Retina (tissue), 1 donor: ENCODE measurements at places on chromosomes 3 and 15.

GRCh38 chr3:67920311-67920710 lies 265.9 kb upstream of the SUCLG2 start:
- no peak for DNase-seq

GRCh38 chr3:156071031-156071430 lies 49.3 kb upstream of the KCNAB1 start:
- DNase-seq: no peak

- no peak for DNase-seq
Measured at GRCh38 chr15:92168066-92168683, 225.5 kb upstream of the ST8SIA2 start.

GRCh38 chr3:90055666-90056065 lies 948.2 kb downstream of the EPHA3 start:
- no peak for DNase-seq

- DNase-seq: no peak
Measured at GRCh38 chr3:129694228-129694627, 87.8 kb upstream of the PLXND1 start.

DNA sequence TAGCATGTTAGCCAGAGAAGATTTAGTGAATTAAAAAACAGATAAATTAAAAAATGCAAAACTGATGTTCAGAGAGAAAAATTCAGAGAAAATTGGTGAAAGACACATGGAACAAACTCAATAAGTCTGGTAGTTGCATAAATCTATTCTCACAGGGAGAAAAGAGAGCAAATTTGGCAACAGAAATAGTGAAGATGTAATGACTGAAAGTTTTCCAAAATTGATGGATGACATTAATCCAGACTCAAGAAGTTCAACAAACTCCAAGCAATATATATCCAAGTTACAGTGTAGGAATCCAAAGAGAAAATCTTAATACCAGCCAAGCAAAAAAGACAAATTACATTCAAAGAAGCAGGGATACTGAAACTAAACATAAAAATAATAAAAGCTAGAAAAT lies 302.7 kb upstream of the ARPP21 start:
- DNase-seq: no peak

GRCh38 chr15:58931987-58932588 lies 1.4 kb downstream of the SLTM start:
- DNase-seq: peak; percentile 2

DNA sequence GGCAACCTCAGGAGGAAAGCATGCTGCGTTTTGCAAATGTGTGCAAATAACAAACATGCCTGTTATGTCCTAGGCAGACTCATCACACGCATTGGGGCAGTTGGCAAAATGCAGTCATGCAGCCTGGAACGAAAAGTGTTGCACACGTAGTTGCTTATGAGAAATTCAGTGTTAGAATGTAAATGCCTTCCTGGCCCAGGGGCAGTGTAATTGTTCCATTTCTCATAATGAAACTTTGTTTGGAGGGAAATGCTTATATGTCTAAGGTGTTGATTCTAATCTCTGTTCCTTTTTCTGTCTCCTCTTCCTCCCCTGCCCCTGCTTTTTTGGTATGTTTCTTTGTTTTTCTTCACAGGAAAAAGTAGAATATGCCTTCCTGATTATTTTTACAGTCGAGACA lies 156.0 kb downstream of the CACNA1D start:
- DNase-seq: no peak

DNA sequence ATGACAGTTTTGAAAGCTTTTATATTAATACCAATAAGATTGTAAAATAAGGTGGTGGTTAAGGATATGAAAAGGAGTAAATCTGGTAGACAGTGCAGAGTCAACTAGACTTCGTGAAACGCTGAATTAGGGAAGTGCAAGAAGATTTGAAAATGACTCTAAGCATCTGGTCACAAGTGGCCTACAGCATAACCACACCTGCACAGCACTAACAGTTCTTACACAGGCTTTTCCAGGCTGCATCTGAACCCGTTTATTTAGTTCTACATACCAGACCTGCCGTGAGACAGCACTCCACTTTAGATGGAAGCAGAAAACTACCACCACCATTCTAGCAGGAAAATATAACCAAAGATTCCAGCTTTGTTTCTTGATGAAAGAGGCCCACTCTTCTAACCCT lies 1.9 kb downstream of the DMXL2 start:
- peak; percentile 22 for DNase-seq

DNA sequence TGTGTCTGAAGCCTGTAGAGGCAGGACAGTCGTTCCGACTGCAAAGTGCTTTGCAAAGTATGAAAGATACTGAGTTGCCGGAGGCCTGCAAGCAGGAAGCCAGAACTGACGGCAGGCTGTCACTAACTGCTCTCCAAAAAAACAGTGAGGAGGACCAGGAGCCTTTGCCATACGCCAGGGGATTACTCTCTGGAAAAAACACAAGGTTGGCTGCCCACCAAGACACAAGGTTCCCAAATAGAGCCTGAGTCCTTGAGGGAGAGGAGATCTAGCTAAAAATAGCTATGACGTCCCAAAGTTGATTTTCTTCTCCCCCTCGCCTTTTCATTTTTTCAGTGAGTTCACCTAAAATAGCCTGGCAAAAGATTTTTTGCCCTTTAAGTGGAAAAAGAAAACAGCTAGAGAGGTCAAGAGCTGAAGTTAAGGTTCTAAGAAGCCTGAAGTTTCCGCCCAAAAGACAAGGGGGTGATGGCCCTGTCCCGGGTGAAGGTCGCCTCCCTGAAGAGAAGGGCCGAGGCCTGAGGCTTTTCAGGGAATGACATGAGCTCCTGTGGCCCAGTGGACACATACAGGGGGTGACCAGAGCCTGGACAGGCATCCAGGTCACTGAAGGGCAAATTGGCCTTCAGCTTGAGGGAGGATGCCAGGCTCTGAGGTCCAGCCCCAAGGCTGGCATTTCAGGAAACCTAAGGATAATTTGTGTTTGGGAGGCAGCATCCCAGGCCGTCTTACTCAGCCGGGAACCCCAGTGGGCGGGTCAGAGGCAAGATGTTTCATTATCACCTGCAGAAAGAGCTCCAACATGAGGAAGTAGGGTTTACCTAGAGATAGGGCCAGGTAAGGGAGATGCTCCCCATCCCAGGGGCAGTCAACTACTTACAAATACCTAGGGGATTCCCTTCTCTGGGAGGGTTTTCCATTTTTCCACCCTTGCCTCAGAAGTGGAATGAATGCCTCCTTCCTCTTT lies 44.9 kb upstream of the DGKG start:
- no peak for DNase-seq

DNA sequence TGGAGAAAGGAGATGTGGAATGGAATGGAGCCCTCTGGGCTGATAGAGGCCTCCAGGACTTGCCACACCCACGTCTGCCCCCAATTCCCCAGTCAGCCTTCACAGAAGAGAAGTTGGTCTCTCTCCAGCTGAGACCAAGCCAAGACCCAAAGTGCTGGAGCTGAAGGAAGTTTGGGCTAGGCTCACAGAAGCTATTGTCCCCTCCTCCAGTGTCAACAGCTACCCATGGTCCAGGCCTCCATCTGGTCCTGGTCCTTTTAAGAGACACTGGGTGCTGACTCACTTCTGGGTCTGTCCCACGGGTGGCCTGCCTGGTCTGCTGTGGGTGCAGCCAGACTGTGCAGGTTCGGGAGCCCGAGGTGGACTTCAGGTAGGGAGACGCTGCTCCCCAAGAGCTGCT lies 179.8 kb downstream of the APBA2 start:
- no peak for DNase-seq

- DNase-seq: no peak
Measured at GRCh38 chr3:158085931-158086330, 20.3 kb downstream of the SHOX2 start.

DNA sequence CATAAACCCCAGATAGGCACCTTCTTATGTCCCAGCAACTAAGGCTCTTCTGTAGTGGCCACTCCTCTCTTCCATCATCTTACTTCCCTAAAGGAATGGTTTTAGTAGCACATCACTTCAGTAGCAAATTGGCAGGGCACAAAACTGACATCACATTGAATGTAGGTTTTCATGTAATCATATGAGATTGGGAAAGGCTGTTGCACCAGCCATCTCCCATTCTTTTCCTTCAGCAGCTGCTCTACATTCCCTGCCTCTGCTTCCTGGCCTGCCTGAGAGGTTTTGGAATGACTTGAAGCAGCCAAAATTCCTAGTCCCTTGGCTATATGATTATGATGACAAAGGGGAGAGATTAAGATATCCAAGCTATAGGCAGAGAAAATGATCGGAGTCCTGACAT lies 36.5 kb downstream of the NSUN3 start:
- DNase-seq: no peak

GRCh38 chr3:139839014-139839413 lies 96.0 kb upstream of the CLSTN2 start:
- no peak for DNase-seq

DNA sequence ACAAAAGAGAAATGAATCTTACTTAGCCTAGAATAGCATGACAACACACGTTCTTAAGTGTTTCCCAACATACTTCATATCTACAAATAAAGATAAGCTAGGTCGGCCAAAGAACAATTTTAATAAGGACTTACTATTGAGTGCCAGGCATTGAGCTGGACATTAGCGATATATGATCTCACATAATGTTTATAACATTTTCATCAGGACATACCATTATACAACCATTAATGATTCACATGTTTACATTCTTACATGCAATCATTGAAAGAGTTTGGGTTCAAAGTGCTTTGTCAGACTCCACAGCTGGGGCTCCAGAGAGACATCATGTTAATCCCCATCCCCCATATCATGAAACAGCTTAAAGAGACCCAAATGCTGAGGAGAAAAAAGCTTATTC lies 189.0 kb downstream of the STT3B start:
- no peak for DNase-seq

GRCh38 chr3:159866201-159866746 lies 122.4 kb upstream of the IL12A start:
- DNase-seq: no peak

- no peak for DNase-seq
Measured at GRCh38 chr3:129230311-129231019, 18.9 kb upstream of the COPG1 start.

- DNase-seq: no peak
Measured at GRCh38 chr3:157713101-157713500, 209.9 kb upstream of the VEPH1 start.

- DNase-seq: no peak
Measured at GRCh38 chr15:101233651-101234280, 18.1 kb downstream of the CHSY1 start.

GRCh38 chr3:133662278-133662651 lies 524 bp upstream of the TOPBP1 start:
- no peak for DNase-seq

GRCh38 chr3:126487151-126487771 lies 11.6 kb upstream of the ZXDC start:
- no peak for DNase-seq

- no peak for DNase-seq
Measured at GRCh38 chr3:113436809-113437208, 4.5 kb downstream of the CFAP44 start.

DNA sequence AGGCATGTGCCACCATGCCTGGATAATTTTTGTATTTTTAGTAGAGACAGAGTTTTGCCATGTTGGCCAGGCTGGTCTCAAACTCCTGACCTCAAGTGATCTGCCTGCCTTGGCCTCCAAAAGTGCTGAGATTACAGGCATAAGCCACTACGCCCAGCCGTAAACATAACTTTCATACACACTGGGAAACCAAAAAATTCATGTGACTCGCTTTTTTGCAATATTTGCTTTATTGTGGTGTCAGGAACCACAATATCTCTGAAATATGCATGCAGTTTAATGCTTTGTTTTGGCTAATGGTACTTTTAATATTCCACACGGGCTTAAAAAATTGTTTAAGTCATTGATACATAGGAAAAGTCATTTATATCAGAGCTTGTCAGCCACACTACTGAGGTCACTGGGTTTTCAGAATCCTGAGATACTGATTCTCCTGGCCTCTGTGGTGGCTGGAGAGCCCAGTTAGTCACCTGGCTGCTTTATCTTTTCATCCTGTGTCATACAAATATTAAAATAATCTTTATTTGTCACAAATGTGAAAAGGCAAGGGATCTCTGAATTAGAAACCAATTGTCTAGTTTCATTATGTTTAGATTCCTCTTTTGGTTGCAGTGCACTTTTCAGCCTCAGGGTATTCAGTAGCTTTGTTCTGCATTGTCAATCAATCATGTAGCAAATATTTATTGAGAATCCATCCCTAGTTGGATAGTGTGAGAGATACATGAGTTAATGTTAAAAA lies 10.0 kb downstream of the TMEM62 start:
- no peak for DNase-seq

DNA sequence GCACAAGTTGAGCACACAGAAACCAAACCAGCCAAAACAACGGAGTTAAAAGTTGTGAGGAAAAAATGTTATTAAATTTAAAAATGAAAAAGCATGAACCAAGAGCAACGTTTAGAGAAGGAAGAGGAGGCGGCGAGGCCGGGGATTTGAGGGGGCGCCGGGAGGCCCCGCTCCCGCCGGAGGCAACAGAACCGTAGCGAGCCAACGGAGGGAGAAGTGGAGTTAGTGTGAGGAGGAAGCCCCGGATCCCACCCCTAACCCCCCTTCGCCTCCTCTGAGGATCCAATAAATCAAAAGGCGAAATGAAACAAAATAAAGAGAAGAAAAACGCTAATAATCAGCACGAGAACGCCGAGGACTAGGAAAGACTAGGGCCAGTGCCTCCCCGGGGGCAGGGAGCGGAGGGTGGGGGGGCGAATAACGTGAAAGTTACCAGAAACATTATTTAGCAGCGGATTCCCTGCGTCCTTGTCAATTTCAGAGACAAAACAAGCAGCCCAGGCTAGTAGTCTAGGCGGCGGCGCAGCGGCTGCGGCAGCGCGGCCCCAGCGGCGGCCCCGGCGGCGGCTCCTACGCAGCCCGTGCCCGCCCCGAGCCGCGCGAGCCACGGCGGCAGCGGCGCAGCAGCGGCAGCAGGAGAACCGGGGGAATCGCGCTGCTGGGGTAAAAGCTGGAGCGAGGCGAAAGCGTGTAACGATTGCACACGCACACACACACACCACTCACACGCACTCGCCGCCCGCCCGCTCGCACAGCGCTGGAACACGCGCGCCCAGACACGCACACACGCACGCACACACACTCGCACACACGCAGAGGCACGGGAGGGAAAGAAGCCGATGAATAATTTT lies 1.7 kb downstream of the MEIS2 start:
- DNase-seq: peak; percentile 82

DNA sequence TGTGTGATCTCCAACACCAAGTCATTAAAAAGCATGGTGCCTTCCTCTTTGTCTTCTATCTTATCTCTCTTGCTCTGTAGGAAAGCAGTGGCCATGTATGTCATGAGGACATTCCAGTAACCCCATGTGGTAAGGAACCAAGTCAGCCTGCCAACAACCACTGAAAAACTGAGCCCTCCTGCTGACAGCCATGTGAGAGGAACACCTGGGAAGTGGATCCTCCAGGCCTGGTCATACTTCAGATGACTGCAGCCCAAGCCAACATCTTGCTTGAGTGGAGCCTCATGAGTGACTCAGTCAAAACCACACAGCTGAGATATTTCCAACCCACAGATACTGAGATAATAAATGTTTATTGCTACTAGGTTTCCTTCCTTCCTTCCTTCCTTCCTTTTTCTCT lies 597.3 kb downstream of the ZIC1 start:
- no peak for DNase-seq

GRCh38 chr3:154464440-154465190 lies 34.6 kb upstream of the GPR149 start:
- no peak for DNase-seq
